Fibroblast of skin of right quadriceps (primary cell): ENCODE measurements at places on chromosomes 3 and 15.

DNA sequence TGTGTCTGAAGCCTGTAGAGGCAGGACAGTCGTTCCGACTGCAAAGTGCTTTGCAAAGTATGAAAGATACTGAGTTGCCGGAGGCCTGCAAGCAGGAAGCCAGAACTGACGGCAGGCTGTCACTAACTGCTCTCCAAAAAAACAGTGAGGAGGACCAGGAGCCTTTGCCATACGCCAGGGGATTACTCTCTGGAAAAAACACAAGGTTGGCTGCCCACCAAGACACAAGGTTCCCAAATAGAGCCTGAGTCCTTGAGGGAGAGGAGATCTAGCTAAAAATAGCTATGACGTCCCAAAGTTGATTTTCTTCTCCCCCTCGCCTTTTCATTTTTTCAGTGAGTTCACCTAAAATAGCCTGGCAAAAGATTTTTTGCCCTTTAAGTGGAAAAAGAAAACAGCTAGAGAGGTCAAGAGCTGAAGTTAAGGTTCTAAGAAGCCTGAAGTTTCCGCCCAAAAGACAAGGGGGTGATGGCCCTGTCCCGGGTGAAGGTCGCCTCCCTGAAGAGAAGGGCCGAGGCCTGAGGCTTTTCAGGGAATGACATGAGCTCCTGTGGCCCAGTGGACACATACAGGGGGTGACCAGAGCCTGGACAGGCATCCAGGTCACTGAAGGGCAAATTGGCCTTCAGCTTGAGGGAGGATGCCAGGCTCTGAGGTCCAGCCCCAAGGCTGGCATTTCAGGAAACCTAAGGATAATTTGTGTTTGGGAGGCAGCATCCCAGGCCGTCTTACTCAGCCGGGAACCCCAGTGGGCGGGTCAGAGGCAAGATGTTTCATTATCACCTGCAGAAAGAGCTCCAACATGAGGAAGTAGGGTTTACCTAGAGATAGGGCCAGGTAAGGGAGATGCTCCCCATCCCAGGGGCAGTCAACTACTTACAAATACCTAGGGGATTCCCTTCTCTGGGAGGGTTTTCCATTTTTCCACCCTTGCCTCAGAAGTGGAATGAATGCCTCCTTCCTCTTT lies 44.9 kb upstream of the DGKG start:
- DNase-seq: no peak

GRCh38 chr3:196287440-196288140 lies at the start of gene PCYT1A:
PCYT1A (minus strand) TSS chr3:196287726; CDS start chr3:196270531, 17,195 bp downstream.
- peak; percentile 94 for DNase-seq

DNA sequence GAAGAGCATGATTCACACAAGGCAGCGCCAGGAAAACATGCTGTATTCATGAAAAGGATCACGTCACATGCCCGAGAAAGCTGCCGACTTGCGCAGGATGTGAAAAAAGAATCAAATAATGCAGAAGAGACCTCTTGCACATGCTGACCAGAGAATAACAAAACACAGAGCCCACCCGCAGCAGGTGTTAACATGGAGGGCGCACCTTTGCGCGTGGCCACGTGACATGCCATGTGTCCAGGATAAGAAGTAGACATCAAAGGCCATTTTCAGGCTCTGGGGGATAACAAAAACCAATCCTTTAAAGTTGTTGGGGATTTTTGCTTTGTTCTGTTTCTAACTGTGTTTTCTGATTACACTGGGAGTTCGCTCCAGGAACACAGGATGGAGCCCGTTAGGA lies 1332.8 kb downstream of the ZPLD1 start:
- no peak for DNase-seq

GRCh38 chr15:86624261-86625036 lies 544.8 kb downstream of the AGBL1 start:
- peak; percentile 85 for DNase-seq

DNA sequence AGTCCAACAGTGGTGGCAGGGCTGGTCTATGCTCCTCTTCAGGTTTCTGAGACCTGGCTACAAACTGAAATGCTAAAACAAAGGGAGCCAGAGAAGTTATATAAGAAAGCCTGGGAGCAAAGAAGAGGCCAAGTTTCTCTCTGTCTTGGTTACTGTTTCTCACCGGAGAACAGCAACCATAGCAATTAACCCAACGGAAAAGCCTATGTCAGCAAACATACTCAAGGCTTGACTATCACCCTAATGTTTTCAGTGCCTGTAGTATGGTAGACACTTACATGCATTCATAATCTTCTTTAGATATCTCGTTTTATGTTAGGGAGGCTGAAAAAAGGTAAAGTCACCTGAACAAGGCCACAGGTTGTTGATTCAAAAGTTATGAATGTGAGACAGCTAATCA lies 86.3 kb upstream of the CLSTN2 start:
- no peak for DNase-seq

- peak; percentile 80 for DNase-seq
Measured at GRCh38 chr15:94230883-94231722, at the start of gene MCTP2. MCTP2 (plus strand) TSS chr15:94231561; CDS start chr15:94298266, 66,705 bp downstream.

GRCh38 chr3:147369661-147370123 lies 36.7 kb downstream of the ZIC4 start:
- no peak for DNase-seq

DNA sequence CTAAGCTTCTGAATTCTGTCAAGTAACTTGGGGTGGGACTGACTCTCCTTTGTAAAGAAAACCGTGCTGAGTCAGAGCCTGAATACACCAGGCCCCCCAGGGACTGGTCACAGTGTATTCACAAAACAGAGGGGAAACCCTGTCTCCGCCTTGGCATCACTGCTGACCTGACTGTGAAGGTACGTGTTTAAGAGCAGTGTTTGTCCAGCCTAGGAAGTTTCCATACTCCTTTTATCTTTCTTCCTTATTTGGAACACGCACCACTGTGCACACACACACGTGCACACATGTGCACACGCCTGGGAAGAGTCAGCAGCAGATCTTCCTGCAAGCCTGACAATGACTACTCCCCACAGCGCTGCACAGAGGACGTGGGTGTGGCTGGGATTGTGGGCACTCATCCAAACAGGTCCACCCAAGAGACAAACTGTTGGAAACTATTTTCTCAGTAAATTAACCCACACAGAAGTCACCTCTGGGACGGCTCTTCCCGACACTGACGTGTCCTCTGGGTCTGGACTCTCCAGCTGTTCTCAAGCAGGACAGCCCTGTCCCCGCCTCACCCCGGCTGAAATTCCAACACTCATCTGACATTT lies 87.7 kb downstream of the ATP10A start:
- peak; percentile 77 for DNase-seq

GRCh38 chr3:135181408-135181807 lies 386.3 kb downstream of the EPHB1 start:
- DNase-seq: no peak

GRCh38 chr3:171159024-171159821 lies 132.7 kb upstream of the SLC2A2 start:
- DNase-seq: no peak

GRCh38 chr3:140911822-140912221 lies 29.8 kb upstream of the SLC25A36 start:
- DNase-seq: no peak

GRCh38 chr3:18047052-18047451 lies 304.6 kb upstream of the TBC1D5 start:
- DNase-seq: peak; percentile 57

GRCh38 chr3:14627815-14628214 lies 23.7 kb upstream of the CCDC174 start:
- no peak for DNase-seq

- DNase-seq: no peak
Measured at GRCh38 chr3:4897765-4898453, 81.3 kb upstream of the BHLHE40 start.

- peak; percentile 35 for DNase-seq
Measured at GRCh38 chr15:94327356-94327936, 96.1 kb downstream of the MCTP2 start.

DNA sequence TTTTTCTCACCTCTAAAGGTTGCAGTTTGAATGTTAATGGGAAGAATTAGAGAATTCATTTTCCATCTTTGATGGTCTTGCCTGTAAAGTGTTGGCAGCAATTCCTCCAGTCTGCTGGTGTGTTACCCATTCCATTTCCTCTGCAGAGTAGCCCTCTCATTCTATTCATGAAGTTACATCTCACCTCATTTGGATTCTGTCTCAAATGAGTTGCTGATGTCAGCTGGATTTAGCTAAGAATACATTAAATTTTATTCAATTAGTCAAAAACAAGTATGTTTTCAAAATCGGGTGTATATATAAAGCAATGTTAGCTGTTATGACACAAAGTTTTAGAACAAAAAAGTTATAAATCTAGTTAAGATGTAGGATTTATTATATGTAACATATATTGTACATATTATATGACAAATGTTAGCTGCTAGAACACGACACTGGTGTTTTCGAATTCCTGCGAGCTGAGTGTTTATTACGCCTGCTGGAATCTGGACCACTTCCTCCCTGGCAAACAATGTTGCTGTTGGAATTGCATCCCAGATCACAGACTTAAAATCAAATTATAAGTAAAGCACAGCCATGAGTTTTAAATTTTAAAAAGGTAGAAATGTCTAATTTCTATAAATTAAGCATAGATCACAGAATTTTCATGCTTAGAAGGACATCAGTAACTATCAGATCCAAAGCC lies 516.2 kb downstream of the OCA2 start:
- DNase-seq: peak; percentile 76

- DNase-seq: no peak
Measured at GRCh38 chr3:134080761-134081160, 51.0 kb upstream of the SLCO2A1 start.

GRCh38 chr3:42072831-42073301 lies 18.3 kb upstream of the TRAK1 start:
- DNase-seq: no peak

GRCh38 chr15:57732526-57733331 lies 26.2 kb downstream of the POLR2M start:
- DNase-seq: peak; percentile 50

DNA sequence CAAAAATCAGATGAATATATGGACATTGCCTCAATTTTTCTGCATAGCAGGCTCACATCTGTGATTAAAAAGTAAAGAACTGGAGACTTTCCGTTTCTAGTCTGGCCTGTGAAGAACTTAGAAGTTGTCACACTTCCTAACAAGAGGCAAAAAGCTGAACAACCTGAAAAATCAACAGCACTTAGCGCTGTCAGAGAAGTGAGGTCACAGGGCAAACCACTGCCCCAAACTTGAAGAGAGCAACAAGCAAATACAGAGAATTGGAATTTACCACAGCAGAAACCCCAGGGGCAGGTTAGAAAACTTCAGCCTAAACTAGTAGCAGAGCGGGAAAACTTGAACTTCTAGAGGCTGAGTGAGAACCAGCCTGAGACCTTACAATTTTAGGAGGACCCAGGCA lies 38.9 kb downstream of the CCDC54 start:
- DNase-seq: peak; percentile 2

GRCh38 chr3:143727391-143727790 lies 120.9 kb downstream of the SLC9A9 start:
- DNase-seq: peak; percentile 5

DNA sequence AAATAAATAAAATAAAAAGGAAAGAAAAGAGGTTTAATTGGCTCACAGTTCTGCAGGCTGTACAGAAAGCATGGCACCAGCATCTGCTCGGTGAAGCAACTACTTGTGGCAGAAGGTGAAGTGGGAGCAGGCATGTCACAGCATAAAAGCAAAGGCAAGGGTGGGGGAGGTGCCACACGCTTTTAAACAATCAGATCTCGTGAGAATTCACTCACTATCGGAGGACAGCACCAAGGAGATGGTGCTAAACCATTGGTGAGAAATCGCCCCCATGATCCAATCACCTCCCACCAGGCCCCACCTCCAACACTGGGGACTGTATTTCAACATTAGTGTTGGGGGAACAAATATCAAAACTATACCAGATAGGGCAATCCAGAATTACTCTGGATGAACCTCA lies 15.3 kb downstream of the SCG3 start:
- no peak for DNase-seq

GRCh38 chr3:73292220-73292619 lies 230.8 kb downstream of the EBLN2 start:
- no peak for DNase-seq
